ENCODE measurements at places on chromosomes 16 and 17. TPM values are rescaled to one million over a fixed set of nuclear protein-coding genes. Genes with fewer than 3 reads are reported as not detected.
A peak's percentile ranks its signal among the peaks of the same experiment; 100 is the strongest.

DNA sequence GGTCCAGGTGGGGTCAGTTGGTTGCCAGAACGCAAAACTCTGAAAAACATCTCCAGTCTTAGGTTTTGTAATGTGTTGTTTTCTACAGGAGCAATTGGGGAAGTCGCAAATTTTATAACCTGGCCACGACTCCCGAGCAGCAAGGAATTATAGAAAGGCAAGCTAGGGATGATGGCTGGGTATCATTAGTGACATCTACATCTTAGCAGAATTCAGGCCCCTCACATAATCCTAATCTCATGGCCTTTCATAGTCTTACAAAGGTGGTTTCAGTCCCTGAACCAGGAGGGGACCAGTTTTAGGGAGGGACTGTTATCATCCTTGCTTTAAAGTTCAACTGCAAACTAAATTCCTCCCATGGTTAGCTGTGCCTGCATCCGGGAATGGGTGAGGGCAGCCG is 117.9 kb downstream of the RPTOR start:
- no peak for DNase-seq

The RPH3AL gene
- 11.3 TPM for total RNA-seq

DNA sequence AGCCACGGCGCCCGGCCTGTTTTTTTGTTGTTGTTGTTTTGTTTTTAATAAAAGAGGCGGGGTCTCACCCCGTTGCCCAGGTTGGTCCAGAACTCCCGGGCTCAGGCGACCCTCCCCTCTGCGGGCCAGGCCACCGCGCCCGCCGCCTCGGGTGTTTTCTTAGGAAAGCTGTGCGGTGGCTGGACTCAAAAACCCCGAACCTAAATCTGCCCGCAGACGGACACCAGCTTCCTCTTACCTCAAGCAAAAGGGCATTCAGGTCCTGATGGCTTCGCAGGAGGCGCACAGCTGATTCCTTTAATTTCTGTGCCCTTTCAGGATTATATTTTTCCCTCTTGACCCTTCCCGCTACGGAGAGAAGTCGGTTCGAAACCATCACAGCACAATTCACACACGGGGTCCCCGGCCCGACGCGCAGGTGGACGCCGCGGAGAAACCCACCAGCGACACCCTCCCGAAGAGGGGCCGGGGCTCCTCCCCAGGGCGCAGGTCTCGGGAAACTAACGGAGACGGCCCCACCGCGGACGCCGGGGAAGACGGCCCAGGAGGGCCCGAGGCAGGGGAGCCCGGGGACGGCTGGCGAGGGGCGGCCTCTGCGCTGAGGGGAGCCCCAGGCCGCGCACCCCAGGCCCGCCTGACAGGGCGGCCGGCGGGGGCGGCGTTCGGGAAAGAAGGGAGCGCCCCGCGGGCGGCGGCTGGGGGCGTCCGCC is 653 bp downstream of the FANCA start:
- DNase-seq = no peak

DNA sequence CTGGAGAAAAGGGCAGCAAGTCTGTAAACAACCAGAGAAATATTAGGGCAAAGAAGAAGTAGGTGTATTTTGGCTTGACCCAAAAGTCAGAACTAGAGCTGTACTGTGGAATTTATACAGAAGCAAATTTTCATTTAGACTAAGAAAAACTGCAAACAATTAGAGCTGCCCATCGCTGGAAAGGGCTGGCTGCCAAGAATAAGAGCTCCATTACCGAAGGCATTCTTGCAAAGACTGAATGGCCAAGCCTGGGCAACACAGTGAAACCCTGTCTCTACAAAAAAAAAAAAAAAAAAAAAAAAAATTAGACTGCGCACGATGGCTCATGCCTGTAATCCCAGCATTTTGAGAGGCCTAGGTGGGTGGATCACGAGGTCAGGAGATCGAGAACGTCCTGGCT is 53.9 kb upstream of the TMC5 start:
- no peak for DNase-seq

GRCh38 chr17:28982131-28982793 is 23.6 kb downstream of the SEZ6 start:
- DNase-seq = no peak

The ACSM2A gene
- total RNA-seq = not detected

- DNase-seq = peak; percentile 71
Measured at GRCh38 chr16:68064791-68065365, 20.3 kb upstream of the NFATC3 start.

DNA sequence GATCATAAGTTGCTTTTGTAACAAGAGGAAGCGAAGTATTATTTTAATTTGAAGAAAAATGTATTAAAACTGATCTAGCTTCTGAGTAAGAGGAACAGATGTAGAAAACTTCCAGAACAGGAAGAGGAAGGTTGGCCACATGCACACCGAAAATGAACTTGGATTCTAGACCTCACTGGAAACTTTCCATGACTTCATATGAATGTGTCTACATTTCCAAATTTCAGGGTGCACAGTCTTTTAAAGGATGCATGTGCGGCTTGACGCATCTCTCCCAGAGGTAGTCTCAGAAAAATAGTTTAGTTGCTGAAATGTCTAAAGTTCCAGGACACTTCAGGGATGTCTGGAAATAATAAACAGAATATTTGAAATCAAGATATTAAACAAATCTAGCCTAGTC is 275.1 kb upstream of the MYOCD start:
- DNase-seq = no peak

GRCh38 chr17:37092071-37092470 is 143.3 kb downstream of the AATF start:
- DNase-seq = peak; percentile 83

DNA sequence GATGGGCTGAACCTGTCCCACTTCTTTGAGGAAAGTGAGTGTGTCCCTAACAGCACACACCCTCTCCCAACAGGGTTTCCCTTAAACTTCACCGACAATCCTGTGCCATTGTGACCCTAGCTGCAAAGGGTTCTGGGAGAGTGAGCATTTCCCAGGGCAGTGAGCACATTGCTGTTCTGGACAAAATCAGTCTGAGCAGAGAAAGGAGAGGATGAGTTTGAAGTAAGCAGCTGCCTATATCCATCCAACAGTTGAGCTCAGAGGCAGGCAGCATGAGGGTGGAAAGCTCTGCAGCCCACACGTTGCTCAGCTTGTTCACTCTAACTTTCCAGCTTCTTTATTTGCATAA is 296.5 kb upstream of the MAF start:
- DNase-seq = no peak

GRCh38 chr17:52674686-52675085 is 516.2 kb upstream of the CA10 start:
- DNase-seq = no peak

- DNase-seq = no peak
Measured at GRCh38 chr17:17888371-17888770, 51.6 kb upstream of the SREBF1 start.

GRCh38 chr17:47670064-47670463 is 20.3 kb downstream of the KPNB1 start:
- no peak for DNase-seq

- peak; percentile 85 for DNase-seq
Measured at GRCh38 chr16:58638148-58639036, 8.8 kb upstream of the CNOT1 start.

GRCh38 chr17:19021622-19022083 is 17.1 kb upstream of the FAM83G start:
- no peak for DNase-seq

The OTOP2 gene
- total RNA-seq = under 0.01 TPM

GRCh38 chr16:47715442-47716083 is 254.4 kb downstream of the PHKB start:
- DNase-seq = no peak

DNA sequence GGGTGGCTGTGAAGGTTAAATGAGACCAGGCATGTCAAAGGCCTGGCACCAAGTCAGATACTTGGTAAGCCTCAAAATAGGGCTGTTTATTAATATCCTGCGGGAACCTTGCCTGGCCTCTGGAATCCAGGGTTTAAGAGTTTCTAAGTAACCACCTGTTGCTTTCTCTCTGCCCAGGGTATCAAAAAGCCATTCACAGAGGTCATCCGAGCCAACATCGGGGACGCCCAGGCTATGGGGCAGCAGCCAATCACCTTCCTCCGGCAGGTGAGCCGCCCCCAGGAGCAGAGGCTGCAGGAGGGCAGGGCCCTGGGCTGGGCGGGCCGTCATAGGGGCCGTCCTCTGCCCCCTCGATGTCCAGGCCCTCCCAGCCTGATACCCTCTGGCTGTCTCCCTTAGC is 13.3 kb downstream of the GPT2 start:
- no peak for DNase-seq

Measured in bronchial epithelial cell (primary cell).